ENCODE measurements at places on chromosomes 5 and 9.

- no peak for DNase-seq
These were observed 230.6 kb downstream of the GNA14 start for GRCh38 chr9:77417566-77417965.

GRCh38 chr5:54533541-54534190 lies 16.1 kb downstream of the SNX18 start:
- DNase-seq, result no peak

DNA sequence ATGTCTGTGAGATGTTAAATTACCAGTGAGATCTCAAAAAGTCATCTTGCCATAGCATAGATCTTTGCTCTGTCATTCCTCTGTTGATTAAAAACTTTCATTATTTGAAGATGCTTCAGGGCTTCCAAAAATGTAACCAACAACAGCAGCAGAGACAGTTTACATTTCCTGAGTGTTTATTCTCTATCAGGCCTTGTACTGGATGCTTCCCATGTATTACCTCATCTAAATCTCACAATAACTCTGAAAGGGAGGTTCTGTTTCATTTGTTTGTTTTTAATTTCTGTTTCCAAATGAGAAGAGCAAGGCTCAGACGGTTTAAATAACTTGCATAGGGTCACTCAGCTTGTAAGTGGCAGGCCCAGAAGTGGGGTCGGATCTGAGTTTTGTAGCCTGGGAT lies 45.2 kb downstream of the MRRF start:
- DNase-seq, result no peak

DNA sequence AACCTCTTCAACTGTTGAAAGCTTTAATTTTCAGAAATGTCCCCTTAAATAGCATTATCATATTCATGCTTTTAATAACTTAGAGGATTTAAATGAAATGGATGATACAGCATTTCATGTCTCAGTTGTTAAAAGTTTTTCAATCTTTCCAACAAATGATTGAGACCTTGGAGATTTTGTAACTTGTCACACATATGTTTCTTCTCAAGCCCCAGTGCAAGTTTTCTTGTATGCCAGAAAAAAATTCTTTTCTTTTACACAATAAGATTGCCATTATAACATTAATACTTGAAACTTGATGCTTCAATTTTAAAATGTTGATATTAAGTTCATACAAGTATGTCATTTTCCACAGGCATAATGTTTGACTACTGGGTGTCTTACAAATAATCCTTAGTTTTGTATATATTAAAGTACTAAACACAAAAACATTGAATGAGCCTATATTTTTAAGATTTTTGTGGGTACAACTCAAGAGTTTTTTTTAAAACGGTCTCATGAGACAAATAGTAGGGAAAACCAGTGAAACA lies 124.5 kb downstream of the AGTPBP1 start:
- DNase-seq, result no peak

All from right kidney (tissue), 9 donors.